ENCODE measurements at places on chromosomes 12 and 14. TPM values are rescaled to one million over a fixed set of nuclear protein-coding genes. Genes with fewer than 3 reads are reported as not detected.

The DCN gene
- 163 TPM for total RNA-seq

The IFNG-AS1 gene
- 5.2 TPM for total RNA-seq

The ATF1 gene
- 48.1 TPM for total RNA-seq

The RHOJ gene
- 21.0 TPM for total RNA-seq

GRCh38 chr12:122813310-122813713 lies 21.9 kb upstream of the HIP1R start:
- no peak for DNase-seq

DNA sequence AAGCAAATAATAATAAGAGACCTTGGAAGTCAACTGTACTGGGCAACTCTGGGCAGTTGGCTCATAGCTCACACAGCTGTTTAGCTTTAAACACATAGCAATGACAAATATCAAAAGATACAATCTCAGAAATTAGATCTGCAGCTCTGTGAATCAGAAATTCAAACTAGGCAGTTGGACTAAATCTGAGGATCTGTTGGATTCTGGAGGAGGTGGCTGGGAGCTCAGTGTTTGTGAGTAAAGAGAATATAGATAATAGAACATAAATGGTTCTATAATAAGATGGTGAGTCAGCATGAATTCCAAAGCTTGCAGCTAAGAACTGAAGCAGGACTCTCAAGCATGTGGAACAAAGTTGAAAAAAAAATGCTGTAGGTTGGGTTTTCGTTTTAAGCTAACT lies 1949.4 kb upstream of the SEL1L start:
- no peak for DNase-seq

DNA sequence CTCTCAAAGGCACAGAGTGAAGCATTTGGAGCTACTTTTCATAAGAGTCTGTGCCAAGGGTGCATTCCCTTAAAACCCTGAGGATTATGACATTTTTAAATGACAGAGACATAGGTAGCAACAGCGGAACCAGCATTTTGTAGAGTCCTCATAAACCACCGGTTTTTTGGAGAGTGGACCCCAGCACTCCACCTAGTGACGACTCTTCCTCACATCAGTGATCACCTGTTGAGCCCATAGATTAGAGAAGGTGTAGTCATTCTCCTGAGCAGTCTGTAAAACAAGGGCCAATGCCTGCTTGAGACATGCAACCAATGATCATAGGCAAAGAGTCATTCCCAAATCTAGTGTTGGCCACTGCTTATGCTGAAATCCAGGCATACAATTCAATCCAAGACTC lies 399.1 kb downstream of the GXYLT1 start:
- no peak for DNase-seq

DNA sequence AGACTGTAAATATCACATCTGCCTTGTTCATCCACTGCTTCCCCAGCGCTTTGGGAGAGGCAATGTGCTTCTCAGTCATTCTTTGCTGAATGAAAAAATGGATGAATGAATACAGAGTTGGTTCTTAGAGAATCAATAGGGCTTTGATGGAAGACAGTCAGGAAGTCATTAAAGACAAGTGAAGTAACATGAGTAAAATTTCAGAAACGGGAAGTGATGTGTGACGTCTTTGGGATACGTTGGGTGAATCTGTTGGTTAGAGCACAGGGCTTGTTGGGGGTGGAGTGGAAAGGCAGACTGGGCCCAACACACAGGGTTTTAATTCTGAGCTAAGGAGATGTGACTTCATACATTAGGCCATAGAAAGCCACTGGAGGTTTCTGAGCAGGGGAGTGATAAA lies 39.0 kb upstream of the NRXN3 start:
- DNase-seq: no peak

GRCh38 chr12:24688601-24689000 lies 260.3 kb downstream of the BCAT1 start:
- DNase-seq: no peak

GRCh38 chr12:25962932-25963525 lies 4.5 kb downstream of the RASSF8 start:
- no peak for DNase-seq

GRCh38 chr12:57614178-57614947 lies 3.1 kb downstream of the ARHGEF25 start:
- no peak for DNase-seq

DNA sequence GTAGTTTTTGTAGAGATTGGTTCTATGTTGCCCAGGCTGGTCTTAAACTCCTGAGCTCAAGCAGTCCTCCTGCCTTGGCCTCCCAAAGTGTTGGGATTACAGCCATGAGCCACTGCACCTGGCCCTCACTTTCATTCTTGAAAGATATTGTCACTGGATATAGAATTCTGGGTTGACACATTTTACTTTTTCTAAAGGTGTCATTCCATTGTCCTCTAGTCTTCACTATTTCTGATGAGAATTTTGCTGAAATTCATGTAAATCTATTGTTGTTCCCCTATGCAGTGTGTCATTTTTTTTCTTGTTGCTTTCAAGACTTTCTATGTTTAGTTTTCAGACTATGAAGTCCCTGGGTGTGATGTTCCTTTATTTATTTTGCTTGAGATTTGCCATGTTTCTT lies 29.2 kb downstream of the ACADS start:
- no peak for DNase-seq

DNA sequence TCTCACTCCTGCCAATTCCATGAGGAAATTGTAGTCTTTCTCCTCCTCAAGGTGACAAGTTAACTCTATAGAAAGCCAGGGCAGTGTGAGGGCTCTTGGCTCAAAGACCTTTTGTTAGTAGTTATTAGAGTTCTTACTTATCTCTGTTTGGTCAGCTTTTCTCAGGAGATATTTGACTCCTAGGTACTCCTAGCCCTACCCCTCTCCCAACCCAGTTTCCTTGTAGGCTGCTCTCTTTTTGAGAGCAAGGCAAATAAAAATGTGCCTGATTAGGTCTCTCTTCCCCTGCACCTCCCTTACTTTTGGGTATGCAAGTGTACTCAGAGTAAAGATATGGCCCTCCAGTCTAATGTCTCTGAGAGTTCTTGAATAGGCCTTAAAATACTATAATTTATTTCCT lies 23.8 kb downstream of the BTG1 start:
- DNase-seq: no peak

GRCh38 chr14:90381011-90381786 lies 15.6 kb upstream of the CALM1 start:
- peak; percentile 57 for DNase-seq

GRCh38 chr14:84543859-84544258 lies 986.1 kb upstream of the FLRT2 start:
- no peak for DNase-seq

GRCh38 chr14:34665785-34666435 lies 36.0 kb upstream of the SNX6 start:
- DNase-seq: no peak

DNA sequence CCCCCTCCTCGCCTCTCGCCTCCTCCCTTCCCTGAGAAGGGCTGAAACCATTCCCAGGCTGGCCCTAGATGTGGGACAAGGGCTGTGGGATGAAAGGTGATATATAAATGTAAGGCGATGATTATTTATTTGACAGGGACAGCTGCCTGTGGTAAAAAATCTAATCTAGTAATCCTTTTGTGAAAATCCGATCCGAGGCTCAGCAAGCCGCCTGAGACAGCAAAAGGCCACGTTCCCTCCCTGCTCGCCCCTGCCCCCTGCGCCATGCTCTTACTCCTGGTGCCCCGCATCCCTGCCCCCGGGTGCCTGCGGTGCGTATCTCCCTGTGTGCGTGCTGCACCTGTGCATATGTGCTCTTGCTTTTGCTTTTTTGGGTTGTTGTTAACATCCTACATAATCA lies 65.2 kb downstream of the TSPAN9 start:
- DNase-seq: no peak

Measured in upper lobe of left lung (tissue), 6 donors.